MCF 10A (cell line): ENCODE measurements at places on chromosomes 4 and X.

GRCh38 chr4:156638334-156638733, 333.3 kb downstream of the PDGFC start:
- no peak for DNase-seq

DNA sequence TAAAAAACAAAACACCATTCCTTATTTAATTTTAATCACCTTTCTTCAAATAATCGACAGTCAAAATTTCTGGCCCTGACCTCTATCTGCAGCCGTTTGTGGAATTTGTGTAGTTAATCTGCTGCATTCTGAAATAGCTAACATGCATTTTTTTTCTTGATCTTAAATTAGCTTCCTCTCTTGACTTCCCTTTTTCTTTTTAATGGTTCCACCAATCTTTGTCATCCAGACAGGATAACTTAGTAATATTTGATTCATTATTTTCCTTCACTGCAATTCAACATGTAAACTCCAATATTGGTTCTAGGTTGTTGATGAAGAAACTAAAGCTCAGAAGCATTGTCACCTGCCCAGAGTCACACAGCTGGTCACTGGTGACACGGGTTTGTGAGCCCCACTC, 77.3 kb downstream of the ARHGAP10 start:
- no peak for DNase-seq

- DNase-seq = no peak
Measured at GRCh38 chrX:145630081-145630480, 187.5 kb upstream of the SLITRK2 start.

DNA sequence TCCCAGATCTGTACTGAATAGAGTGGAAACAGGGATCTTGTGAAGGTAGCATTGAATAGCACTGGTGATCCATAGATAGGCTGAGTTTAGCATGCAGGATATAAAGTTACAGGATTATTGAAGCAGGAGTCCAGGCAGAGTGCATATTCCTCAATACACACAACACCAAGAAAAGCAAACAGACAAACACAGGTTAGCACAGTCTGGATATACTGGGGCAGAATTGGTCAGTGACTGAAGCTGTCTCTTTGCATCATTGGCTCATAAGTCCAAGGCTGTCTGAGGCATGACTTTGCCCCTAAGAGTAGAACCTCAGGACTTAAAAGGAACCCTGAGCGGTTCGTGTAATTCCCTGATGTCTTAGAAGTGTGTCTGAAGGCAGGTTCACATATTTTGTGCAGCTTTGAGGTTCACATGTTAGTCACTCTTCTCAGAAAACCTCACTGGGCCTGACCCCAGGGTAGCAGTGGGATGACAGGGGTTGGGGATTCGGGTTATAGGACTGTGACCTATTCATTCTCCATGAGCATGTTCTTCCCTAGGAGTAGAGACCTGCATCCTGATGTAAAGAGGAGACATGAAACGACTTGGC, 134.6 kb downstream of the AASDH start:
- no peak for DNase-seq

GRCh38 chr4:56155432-56155831, 206.7 kb downstream of the CEP135 start:
- DNase-seq = no peak

DNA sequence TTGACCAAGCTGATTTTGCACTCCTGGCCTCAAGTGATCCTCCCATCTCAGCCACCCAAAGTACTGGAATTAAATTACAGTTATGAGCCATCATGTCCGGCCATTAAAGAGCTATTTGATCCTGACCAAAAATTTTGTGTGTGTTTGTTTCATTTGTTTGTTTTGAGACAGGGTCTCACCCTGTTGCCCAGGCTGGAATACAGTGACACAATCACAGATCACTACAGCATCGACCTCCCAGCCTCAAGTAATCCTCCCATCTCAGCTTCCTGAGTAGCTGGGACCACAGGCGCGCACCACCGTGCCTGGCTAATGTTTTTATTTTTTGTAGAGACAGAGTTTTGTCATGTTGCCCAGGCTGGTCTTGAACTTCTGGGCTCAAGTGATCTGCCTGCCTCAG, 82.9 kb upstream of the RBPJ start:
- DNase-seq = no peak

- DNase-seq = no peak
Measured at GRCh38 chr4:52477191-52477780, 181.8 kb downstream of the USP46 start.

GRCh38 chr4:40575846-40576245, 53.8 kb downstream of the RBM47 start:
- no peak for DNase-seq

GRCh38 chr4:186771624-186772023, 48.0 kb upstream of the FAT1 start:
- DNase-seq = no peak

GRCh38 chr4:6728320-6729029, 12.5 kb downstream of the BLOC1S4 start:
- DNase-seq = no peak

DNA sequence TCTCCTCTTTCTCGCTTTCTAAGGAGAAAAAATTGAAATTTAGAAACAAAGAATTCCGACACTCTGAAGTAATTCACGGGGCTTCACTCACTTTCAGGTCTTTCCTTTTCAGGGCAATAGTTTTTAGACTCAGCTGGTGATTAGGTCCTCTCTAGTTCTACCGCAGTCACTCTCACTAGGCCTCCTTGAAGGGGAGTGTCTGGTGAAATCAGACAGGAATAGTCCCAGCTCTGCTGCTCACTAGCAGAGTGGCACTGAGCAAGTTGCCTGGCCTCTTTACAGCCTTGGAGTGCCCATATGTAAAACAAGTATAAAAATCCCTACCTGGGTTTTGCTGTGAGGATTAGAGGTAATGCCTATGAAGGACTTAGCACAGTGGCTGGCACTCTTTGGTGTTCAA, 64.1 kb downstream of the NEUROG2 start:
- DNase-seq = no peak

DNA sequence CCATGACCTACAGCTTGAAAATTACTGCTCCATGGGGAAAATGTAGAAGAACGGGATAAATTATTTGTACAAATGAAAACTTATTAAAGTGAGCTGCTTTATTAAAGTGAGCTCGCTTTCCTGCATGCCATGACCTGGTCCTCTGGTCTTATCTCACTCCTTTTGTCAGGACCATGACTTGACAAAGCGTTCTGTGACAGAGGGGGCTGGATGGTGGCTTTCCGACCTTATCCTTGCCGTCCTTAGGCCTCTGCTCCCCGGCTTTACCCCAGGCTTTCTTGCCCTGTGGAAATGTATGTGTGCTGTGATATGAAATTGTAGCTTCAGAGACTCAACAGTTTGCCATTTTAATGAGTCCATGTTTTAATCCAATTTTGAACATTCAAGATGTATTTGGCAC, 44.0 kb upstream of the FBXW7 start:
- no peak for DNase-seq

GRCh38 chr4:54842656-54843055, 184.9 kb downstream of the KIT start:
- no peak for DNase-seq

DNA sequence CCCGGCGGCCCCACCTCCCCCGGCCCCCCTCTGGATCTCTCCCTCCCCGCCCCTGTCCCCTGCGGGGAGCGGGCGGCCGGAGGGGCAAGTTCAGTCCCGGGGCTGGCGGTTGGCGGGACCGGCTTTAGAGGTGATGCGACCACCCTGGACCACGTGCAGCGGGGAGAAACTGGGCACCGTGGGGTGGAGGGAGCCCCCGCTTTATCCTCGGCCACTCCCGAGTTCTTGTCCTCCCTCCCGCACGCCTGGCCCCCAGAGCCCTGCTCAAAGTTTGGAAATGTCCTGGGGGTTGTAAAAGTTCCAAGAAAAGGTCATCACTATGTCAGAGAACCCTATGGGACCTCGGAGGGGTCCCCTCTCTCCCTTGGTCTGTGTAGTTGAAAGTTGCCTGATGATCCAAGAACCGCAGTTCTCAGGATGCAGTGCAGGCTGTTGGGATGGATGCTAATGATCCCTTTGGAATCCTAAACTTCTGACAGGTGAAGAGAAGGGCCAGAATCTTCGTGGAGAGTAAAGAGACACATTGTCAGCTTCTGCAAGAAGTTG, 411 bp upstream of the VEGFC start:
- DNase-seq = no peak

- DNase-seq = no peak
Measured at GRCh38 chrX:122790376-122791095, 393.5 kb upstream of the GRIA3 start.

DNA sequence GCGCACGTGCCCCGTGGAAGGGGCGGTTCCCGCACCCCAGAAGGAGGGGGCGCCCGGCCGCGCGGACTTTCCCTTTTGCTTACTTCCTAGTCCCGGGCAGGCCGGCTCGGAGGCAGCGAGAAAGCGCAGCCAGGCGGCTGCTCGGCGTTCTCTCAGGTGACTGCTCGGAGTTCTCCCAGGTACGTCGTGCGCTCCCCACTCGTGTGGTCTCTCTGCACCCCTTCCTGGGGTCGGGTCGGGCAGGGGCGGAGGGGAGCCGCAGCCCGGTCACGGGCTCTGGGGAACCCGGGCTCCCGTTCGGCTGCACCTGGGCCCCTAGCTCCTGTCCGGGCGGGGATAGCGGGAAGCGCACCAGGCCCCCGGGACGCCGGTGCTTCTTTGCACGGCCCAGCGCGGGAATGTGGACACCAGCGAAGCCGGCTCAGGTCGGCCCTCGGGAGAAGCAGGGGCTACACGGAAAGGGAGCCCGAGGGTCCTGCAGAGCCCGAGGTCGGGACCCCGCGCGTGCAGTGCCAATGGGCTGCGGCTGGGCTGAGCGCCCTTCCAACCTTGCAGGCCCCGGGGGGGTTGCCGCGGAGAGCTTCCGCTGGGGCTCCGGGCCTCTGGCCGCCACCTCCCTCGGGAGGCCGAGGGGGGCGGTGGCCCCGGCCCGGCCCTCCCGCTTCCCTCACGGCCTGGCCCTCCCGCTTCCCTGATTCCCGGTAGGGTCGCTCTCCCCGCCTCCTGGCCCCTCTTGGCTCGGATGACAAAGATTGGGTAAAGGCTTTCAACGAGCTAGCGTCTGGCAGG, at the start of gene TLR2:
TSS of gene TLR2 (plus strand) at position 99 of the 789 bp plus-strand sequence. CDS start 18,628 bp downstream, outside the sequence.
- no peak for DNase-seq

GRCh38 chr4:156888762-156889161, 82.8 kb downstream of the PDGFC start:
- DNase-seq = peak; percentile 80

DNA sequence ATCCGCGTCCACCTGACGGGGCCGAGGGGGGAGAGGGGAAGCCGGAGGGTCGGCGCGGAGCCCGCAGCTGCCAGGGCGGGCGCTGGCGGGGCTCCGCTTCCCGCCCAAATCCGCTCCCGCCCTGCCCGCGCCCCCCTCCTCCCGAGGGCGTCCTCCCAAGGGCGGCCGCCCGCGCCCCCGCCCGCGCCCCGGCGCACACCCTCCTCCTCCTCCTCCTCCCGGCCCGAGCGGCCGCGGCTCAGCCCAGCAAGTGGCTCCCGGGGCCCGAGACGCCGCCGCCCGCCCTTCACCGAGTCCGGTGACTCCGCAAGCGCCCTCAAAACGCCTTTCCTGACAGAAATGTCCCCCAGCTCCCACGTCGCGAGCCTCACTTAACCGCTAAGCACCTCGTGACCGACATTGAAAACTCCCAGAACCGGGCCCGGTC, 487 bp downstream of the HMGB2 start:
- no peak for DNase-seq

DNA sequence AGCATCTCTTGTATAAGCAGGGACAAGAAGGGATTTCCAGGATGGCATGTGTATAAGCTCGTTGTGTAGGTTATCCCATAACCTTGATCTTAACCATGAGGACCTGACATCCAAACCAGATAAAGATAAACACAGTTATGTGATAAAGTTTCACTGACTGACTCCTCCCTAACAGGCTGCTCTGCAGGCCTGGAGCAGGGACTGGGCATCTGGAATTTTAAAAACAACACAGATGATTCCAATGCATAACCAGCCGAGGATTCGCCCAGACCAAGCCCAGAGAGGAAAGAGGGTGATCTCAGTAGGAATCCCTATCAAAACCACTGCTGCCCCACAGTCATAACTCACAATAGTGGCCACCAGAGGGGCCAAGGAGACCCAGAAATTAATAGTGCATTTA, 22.7 kb downstream of the KLF3 start:
- no peak for DNase-seq

DNA sequence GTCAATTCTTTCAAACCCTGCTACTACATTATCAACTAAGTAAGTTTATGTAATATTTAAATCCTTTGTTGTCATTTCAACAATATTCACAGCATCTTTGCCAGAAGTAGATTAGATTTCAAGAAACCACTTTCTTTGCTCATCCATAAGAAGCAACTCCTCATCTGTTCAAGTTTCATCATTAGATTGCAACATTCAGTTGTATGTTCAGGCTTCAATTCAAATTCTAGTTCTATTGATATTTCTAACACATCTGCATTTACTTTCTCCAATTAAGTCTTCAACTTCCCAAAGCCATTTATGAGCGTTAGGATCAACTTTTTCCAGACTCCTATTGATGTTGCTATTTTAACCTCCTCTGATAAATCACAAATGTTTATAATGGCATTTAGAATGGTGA, 66.1 kb downstream of the BMP3 start:
- no peak for DNase-seq

DNA sequence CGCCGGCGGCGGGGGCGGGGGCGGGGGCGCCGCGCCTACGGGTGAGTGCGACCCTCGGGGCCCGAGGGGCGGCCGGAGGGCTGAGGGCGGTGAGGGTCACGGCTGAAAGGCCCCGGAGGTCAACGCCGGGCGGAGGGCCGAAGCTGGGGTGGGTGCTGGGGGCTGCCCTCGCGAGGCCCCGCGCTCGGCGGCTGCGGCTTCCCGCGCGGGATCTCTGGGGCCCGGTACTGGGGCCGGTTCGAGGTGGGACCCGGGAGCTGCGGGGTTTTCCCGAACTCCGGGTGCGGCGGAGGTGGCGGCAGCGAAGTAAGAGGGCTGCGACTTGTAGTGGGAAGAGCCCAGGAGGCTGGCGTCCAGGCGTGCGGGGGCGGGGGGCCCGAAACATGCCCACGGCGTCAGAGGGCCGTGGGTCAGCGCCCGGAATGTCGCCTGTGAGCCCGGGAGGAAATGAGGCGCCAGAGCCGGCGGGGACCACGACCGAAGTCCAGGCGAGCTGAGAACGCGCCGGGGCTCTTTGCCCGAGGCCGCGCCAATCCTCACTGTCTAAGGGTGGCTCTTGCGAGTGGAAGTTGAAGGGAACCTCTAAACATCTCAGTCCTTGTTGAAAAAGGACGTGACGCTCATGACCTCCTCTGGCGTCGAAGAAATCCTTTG, 407 bp downstream of the IL13RA1 start:
- DNase-seq = no peak

DNA sequence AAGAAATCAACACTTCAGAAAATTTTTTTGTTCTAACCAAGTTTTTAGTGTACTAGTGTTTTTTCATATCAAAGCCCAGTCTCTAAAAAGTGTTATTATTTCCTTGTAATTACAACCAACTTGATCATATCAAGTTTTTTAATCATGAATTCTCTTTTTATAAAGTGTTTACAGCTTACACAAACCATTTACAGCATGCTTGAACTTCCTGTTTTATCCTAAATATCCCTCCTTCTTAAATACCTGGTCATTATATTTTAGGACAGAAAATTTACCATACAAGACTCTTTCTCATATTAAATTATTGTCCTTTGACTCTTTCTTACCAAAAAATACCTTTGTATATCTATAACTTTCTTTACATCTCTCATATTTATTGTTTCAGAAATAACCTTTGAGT, 89.4 kb upstream of the NPY2R start:
- DNase-seq = no peak

GRCh38 chrX:13808293-13808692, 8.6 kb downstream of the GPM6B start:
- no peak for DNase-seq
